Eye (tissue), 1 donor: ENCODE measurements at places on chromosomes 5 and 9.

DNA sequence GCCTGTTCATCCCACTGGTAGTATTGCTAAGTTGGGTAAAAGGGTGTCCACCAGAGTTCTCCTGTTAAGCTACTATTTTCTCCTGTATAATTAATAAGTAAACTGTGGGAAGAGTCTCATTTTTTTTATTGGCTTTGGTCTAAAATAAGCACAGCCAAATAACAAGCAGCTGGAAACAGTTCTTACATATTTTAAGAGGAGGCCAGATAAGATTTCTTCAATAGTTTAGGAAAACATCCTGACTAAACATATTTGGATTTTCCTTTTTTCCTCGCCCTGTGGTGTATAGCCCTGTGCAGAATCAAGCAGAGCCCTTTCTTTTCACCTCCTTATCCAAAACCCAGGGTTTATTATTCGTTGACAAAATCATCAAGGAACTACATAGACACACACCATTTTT lies 122.2 kb upstream of the ZNF608 start:
- no peak for DNase-seq

DNA sequence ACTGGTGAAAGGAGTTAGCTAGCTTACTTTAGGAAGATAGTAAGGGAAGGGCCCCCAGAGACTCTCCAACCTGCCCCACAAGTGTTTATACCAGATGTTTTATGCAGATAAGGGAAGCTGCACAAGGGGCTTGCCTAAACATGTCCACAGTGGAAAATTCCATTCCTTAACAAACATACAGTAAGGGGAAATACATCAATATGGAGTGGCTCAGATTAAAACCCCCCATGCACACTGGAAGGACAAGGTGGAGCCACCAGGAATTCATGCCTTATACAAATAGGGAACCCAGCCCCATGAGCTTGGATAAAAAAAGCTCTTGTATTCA lies 106.3 kb upstream of the GPBP1 start:
- no peak for DNase-seq

- no peak for DNase-seq
Measured at GRCh38 chr9:126367616-126368015, 41.0 kb downstream of the MVB12B start.

DNA sequence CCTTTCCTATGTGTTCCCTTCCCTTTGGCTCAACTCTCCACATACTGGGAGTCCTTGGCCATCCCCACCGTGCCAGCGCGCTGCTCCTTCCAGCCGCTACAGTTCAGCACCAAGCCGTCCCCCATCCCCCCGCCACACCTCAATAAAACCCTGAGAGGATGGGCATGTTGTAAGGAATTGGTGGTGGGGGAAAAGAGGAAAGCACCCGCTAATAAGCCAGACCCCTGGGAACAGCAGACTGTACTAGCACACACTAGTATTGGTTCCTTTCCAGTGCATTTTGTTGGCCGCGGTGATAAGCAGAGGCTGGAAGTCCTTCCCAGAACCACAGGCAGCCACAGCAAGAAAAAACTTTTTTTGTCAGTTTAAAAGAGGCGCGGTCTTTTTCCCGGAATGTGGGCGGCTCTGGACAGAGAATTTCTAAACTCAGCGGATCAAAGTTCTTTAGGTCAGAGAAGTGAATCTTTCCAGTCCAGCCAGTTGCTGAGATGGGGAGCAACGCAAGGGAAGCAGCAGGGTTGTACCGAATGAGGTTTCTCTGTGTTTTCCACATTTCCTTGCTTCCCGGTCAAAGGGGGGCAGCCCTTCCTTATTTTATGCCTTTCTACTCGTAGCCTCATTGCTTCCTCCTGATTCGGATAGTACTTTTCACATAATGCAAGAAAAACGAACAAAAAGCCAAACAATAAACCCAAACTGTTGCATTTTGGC lies 2.1 kb downstream of the CHSY3 start:
- DNase-seq = peak; percentile 68

DNA sequence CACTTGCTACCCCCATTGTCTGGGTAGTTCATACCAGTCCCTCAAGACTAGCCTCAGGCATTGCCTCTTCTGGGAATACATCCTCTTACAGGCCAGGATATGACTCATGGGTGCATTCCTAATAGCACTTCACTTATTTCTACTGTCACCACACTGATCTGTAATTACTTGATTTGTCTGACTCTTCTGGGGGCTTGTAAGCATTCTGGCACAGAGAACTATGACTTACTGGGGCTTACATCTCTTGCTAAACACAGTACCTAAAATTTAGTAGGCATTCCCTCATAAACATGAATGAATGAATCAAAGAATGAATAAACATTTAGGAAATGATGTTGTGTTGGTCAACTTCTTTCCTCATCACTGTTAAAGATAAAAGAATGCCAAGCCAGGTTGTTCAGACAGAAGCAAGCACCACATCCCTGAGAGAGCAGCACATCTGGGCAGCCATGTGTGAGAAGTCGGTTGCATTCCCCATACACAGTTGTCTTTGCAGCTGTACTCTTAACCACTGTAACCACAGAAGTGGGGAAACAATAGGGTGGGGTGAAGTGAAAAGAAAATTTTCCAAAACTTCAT lies 27.6 kb downstream of the IL7R start:
- peak; percentile 67 for DNase-seq

DNA sequence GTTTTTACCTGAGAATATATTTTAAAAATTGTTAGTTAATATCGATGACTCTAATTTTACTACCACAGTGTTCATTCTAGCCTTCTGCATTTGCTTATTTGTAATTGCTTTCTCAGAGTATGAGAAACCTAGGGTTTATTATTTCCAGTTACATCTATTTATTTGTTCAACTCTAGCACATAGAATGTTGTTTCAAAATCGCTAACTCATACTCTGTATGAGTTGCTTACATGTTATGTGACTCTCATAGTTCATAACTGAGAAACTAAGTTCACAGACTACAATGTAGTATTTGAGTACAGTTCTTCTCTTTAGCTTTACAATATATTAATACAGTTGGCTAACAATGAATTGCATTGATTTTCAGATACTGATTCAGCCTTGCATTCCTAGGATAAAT lies 103.2 kb downstream of the MACROH2A1 start:
- no peak for DNase-seq

- DNase-seq = no peak
Measured at GRCh38 chr5:67728326-67728890, 487.1 kb upstream of the PIK3R1 start.

- DNase-seq = no peak
Measured at GRCh38 chr5:124300815-124301621, 445.4 kb downstream of the ZNF608 start.

- peak; percentile 61 for DNase-seq
Measured at GRCh38 chr5:162654661-162655405, 587.3 kb downstream of the GABRG2 start.

DNA sequence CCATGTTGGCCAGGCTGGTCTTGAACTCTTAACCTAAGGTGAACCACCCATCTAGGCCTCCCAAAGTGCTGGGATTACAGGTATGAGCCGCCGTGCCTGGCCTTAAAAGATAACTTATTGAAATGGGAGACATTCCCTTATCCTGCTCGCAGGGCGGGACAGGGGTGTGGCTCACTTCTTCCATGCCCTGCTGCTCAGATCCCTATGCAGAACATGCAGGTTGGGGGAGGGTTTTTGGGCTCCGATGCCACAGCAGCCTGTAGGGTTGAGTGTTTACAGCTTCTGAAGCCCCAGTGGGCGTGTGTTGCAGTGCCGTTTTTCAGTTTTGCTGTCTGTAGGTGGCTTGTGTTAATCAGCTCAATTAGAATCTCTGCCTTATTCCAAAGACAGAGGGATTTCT lies 108.0 kb upstream of the BRINP1 start:
- DNase-seq = no peak

- peak; percentile 75 for DNase-seq
Measured at GRCh38 chr5:72848474-72849428, 32.3 kb downstream of the TNPO1 start.
